ENCODE measurements at places on chromosomes 3 and 15. TPM values are rescaled to one million over a fixed set of nuclear protein-coding genes. Genes with fewer than 3 reads are reported as not detected.
A peak's percentile ranks its signal among the peaks of the same experiment; 100 is the strongest.

- no peak for DNase-seq
- peaks cover 14% of the 10 kb centered on the region for H3K4me1 ChIP-seq
- H3K36me3 ChIP-seq = no peaks in the 10 kb centered on the region
Observed at GRCh38 chr15:58467121-58467721, 35.4 kb downstream of the LIPC start.

- no peak for DNase-seq
- H3K36me3 ChIP-seq = no peaks in the 10 kb centered on the region
- H3K4me3 ChIP-seq = no peak overlapping the region
Observed at GRCh38 chr15:89074402-89075012, 13.7 kb upstream of the ABHD2 start.

DNA sequence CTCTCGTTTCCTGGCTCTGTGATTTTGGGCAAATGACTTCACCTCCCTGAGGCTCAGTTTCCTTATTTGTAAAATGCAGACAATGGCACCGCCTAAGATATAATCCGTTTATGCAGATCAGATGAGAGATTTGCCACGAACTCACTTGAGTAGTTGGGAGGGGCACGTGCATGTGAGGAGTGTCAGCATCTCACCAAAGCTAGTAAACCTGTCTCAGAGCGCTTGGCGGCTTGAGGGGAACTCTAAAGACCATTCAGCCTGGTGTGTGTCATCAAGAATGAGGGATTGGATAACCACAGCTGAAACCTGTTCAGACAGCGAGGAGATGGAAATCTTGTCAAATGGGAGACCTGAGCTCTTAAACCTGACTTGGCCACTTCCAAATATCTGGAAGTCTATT is 48.7 kb downstream of the BDH1 start:
- H3K27ac ChIP-seq = no peak overlapping the region
- H3K27me3 ChIP-seq = no peaks in the 10 kb centered on the region
- no peak overlapping the region for H3K4me3 ChIP-seq
- H3K4me1 ChIP-seq = peaks cover 4% of the 10 kb centered on the region
- H3K36me3 ChIP-seq = no peaks in the 10 kb centered on the region

DNA sequence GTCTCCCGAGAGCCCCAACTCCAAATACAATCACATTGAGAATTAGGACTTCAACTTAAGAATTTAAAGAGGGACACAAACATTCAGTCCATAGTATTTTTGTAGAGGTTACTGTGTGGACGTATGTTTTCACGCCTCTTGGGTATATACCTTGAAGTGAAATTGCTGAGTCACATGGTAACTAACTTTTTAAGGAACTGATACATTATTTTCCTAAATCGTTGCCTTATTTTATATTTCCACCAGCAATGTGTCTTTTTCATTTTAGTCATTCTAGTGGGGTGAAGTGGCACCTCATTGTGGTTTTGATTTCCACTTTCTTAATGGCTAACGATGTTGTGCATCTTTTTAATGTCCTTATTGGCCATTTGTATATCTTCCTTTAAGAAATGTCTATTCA is 11.8 kb downstream of the PARP15 start:
- no peaks in the 10 kb centered on the region for H3K27me3 ChIP-seq
- DNase-seq = no peak
- H3K4me3 ChIP-seq = peak overlapping the region; percentile 56
- peaks cover 1% of the 10 kb centered on the region for H3K36me3 ChIP-seq
- H3K27ac ChIP-seq = peak overlapping the region; percentile 29

Gene CD80
- 0.62 TPM for total RNA-seq

All from natural killer cell treated with Interleukin-12 subunit alpha and Interleukin-12 subunit beta and Interleukin-15 and Interleukin-18, amount 100 ng/mL, for 72 hours (primary cell).